ENCODE measurements at places on chromosomes 6 and 20.

GRCh38 chr6:52325695-52326471 lies 36.1 kb upstream of the PAQR8 start:
- DNase-seq = no peak

DNA sequence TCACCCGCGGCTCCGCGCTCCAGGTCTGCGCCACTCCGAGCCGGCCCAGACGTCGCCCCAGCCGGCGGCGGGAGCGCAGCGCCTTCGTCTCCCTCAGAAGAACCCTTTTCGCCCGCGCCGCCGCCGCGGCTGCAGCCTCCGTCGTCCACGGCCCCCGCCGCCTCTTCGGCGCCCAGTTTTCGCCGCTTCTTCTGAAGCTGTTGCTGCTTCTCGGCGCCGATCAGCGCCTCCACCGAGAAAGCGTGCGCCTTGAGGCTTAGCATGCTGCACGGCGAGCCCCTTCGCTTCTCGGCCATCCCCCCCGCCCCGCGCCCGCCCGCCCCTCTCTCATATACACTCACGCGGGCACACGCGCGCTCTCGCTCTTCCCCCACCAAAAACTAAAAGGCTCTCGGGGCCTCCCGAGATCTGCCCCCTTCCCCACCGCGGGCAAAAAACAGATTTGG lies 489 bp downstream of the TBX18 start:
- no peak for DNase-seq

DNA sequence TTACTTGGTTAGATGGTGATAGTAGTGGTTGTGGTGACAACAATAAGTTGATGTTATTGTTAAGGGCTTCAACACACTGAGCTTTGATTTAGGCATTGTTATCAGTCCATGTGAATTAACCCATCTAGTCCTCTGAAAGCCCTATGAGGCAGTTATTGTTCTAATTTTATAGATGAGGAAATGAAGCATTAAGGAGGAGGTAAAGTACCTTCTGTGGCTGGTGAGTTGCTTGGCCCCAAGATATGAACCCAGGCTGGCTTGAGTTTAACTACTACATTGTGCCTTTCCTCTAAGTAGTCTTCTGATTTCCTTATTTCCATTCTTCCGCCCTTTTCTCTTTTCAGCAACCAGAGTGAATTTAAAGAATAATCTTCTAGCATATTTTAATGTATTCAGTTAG lies 81.7 kb downstream of the QKI start:
- no peak for DNase-seq

- no peak for DNase-seq
These were observed 40.5 kb upstream of the GCLC start for GRCh38 chr6:53585208-53585900.

- DNase-seq = no peak
These were observed 45.8 kb downstream of the DLGAP4 start for GRCh38 chr20:36351937-36352336.

DNA sequence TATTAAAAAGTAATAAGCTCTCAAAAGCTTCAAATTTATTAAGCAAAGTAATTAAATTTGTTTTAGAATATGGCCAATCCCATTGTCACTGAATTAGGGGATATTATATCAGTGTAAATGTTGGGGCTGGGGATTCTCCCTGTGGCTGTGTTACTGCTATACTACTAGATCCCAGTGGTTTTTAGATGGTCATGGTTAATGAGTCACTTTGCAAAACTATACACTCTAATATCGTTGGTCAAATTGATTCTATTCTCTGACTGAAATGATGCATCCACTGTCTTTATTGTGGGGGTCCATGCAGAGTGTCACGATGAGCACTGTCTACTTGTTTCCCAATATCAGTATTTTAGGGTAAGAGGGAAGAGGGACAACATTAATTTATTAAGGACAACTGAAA lies 336.9 kb upstream of the PREP start:
- DNase-seq = no peak
